ENCODE measurements at places on chromosomes 12 and 14.

DNA sequence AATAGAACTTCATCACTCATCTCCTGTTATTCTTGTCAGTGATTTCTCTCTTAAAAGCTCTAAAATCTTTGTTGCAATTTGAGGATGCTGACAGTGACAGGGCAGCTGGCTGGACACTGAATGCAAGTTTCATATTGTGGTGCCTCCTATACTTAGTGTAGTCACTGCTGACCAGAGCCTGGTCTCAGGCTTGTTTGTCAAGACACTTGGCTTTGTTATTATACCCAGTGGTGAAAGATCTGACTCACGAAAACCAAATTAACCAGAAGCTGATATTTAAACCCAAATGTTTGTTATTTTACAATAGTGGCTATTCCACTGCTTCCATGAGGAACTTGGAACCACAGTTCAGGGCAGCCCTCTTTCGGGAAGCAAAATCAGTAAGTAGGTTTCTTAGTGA, 42.8 kb downstream of the RPGRIP1 start:
- DNase-seq = no peak

DNA sequence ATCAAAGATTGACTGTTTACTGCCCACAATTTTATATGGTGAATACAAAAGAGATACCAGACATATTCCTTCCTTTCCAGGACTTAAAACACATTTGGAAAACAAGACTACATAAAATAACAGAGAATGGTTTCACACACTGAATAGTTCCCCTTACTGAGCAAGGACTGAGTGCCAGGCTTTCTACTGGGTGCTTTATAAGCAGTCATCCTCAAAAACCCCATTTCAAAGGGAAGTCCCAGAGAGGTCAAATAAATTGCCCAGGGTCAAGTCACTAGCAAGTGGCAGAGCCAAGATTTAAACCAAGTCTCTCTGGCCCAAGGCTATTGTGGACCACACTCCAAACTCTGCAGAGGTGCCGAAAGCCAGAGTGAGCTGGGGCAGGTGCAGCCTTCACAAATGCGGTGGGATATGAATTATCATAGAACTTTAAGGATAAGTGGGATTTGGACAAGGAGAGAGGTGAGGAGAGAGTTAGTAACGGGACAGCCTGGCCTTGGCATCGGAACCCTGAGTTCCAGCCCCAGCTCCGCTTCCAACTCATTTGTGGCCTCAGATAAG, 9.1 kb upstream of the RPAP3 start:
- DNase-seq = no peak

DNA sequence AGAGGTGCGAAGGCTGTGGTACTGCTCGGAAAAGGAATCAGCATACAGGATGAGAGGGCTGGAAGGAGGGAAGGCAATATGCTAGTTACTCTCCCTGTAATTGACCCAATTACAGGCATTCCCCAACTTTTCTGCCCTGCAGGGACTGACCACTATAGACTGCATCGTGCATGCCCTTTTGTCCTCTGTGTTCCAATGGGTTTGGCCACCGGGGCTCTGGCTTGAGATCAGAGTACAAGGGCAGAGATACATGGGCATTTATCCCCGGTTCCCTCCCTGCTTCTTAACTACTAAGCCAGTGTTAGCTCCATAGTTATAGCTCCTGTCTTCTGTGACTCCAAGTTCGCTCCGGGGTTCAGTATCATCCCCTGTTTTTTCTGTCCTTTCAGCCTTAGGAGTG, 59.7 kb downstream of the GTF2A1 start:
- DNase-seq = no peak

- DNase-seq = peak; percentile 35
These were observed 1.5 kb downstream of the KDM2B start for GRCh38 chr12:121579190-121579791.

- no peak for DNase-seq
These were observed 21.7 kb upstream of the PLBD1 start for GRCh38 chr12:14589169-14590004.

DNA sequence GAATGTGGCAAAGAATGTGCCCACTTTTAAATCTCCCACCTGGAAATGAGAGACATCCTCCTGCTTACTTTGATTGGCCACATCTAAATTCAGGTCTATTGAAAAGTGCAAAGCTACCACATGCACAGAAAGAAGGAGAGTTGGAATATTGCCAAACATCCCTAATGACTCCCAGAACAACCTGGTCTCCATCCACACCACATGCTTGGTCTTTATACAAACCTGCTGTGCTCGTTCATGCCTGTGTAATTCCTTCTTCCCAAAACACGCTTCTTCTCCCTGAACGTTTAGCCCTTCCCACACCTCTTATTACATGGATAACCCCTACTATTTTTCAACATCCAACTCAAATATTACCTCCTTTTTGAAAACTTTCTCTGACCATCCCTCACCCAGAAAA, 66.2 kb upstream of the BCL2L14 start:
- no peak for DNase-seq

- DNase-seq = no peak
These were observed 6.8 kb downstream of the TTC8 start for GRCh38 chr14:88831284-88831683.

DNA sequence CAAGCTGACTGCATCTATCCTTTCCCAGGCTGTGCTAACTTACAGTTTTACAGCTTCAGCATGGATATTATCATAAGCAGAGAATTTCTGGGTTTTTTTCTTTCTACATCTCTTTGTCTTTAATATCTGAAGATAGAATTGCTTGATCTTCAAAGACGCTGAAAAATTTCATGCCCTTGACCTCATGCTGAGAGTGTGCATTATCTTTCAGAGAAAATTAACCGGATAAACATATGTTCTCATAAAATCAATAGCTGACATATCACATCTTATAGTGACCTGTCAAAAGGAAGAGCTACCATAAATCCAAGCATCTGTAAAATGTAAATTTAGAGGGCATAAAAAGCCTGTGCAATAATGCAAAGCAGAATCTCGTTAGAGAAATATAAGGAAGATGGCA, 1704.1 kb upstream of the FLRT2 start:
- DNase-seq = no peak

- DNase-seq = no peak
These were observed 71.4 kb downstream of the AKAP6 start for GRCh38 chr14:32400480-32400879.

GRCh38 chr12:53483225-53483978, 15.9 kb downstream of the MAP3K12 start:
- no peak for DNase-seq

- DNase-seq = no peak
These were observed 436.8 kb downstream of the BCL11B start for GRCh38 chr14:98835051-98835824.

- DNase-seq = no peak
These were observed 250.4 kb upstream of the SEL1L start for GRCh38 chr14:81784084-81784483.

DNA sequence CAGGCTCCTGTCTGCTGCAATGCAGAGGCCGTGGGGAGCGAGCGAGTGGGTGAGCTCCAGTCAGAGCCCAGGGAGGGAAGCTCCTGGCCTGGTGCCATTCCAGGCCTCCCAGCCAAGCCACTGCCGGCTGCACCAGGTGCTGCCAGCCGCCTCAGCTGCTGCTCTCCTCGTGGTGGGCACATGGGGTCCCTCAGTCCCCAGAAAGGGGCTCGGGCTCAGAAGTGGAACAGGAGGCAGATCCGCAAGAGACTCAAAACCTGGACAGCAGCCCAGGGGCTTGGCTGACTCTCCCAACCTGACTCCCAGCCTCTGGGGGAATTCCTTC, 2.4 kb downstream of the ABCB9 start:
- no peak for DNase-seq

DNA sequence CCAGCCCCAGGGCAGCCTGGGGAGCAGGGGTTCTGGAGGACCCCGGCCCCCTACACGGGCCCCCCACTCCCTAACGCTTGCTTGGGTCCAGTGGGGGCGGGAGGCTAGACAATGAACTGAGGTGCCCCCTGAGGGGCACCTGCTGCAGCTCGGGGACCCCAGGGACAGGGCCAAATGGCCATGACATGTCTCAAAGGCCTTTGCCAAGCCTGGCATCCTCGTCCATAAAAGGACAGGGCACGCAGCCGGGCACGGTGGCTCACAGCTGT, 11.7 kb upstream of the C14orf180 start:
- no peak for DNase-seq

DNA sequence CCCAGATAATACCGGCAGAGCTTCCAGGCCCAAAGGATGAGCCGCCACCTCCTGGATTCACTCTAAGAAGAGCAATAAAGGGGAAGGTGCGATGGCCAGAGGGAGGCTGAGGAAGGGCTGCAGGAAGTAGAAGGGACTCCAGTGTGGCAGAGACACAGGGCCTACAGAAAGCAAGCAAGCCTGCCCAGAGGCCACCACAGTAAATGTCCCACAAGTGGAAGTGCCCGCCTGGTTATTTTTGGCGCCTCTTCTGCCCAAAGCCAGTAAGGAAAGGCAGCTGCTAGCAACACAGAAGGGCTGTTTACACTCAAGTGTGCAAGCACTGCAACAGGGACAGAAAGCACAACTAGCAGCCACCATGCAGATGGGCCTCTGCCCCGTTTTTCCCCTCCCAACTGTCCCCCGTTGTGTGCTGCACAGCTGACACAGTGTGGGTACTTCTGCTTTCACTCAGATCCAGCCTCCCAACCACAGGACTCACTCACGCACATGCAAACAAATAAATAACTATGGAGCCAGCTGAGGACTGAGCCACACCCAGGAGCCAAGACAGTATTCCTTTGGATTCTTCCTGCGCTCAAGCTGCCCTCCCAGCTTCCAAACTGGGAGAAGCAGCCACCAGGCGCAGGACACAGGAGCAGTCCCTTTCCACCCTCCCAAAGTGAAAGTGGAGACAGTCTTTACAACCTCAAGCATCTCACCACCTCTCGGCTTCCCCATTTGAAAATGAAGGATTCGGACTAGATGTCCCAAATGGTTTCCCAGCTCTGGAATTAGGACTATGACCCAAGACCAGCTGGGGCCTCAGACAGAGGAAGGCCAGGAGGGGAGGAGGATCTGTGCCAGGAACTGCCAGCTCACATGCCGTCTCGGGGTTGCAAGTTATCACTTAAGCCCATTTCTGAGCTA, 40.0 kb upstream of the PNMA1 start:
- DNase-seq = no peak

- DNase-seq = no peak
These were observed 411.1 kb upstream of the MDGA2 start for GRCh38 chr14:48086516-48086915.

DNA sequence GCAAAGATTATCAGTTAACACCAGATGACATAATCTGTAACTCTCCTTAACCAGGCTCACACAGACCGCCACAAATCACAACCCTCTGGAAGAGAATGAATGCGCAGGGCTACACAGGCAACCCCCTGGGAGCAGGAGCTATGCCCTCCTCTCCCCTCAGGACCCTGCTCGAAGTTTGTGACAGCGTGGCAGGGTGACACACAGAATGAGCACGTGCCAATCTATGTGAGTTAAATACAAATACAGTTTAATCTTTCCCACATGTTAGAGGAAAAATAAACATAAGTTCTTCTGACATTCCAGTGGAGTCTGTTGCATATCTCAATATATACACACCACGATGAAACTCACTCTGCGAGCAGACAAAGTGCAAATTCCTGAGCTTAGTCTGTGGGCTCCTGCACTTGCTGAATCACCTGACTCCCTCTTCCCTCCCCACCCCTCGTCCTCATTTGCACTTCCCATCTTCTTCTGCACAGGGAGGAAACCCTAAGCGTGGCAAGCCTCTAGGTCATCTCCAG, 37.6 kb downstream of the BCAT1 start:
- DNase-seq = no peak

DNA sequence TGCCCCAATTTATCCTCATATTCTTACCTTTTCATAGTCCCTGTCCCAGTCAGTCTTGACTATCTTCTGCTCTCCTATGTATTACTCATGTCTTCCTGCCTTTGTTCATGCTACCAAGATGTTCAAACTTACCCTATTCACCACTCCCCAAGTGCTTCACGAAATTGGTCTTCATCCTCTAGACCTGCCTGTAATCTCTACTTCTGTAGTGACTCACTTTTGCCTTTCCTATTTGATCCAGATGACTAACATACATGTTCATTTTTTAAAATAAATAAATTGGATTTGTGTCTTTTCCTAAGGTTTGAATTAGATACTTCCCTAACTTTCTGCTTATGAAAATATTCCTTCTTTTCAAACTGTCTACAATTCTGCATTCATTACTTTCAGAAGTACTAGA, 107.7 kb upstream of the PPM1H start:
- no peak for DNase-seq

GRCh38 chr12:130547480-130548155, 168.5 kb downstream of the RIMBP2 start:
- DNase-seq = no peak

DNA sequence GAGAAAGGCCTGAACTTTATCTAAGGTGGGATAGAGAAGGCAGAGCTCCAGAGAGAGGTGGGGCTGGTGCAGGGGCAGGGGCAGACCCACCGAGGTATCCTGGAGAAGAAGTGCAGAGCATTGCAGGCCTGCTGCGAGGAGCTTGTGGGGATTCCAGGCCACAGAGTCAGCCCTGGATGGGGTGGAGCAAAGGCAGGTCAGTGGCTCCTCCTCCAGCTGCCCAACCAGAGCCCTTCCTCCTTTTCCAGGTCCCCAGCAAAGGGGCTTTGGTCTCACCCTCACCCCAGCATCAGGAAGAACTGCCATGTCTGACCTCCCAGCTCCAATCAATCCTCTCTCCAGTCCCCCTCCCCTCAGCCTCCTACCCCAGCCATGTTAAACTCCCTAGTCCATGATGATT, 19.8 kb upstream of the ZNF740 start:
- no peak for DNase-seq

GRCh38 chr12:129127211-129127610, 273.9 kb downstream of the GLT1D1 start:
- DNase-seq = no peak

DNA sequence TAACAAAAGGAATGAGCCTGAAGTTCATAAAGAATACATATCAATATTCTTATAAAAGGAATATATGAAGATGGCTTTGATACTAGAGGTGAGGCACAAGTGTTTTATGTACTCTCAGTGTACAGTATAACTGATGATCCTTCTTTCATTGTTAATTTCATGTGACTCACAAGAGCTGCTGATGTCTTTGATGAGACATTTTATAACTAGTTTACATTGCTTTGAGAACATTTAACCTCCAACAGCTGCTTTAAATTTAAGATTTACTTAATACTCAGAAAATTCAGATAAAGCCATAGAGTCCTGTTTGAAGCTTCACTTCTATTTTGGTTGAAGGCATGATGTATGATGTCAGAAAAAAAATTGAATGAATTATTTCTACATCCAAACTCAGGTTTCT, 59.8 kb downstream of the WASHC4 start:
- DNase-seq = no peak

DNA sequence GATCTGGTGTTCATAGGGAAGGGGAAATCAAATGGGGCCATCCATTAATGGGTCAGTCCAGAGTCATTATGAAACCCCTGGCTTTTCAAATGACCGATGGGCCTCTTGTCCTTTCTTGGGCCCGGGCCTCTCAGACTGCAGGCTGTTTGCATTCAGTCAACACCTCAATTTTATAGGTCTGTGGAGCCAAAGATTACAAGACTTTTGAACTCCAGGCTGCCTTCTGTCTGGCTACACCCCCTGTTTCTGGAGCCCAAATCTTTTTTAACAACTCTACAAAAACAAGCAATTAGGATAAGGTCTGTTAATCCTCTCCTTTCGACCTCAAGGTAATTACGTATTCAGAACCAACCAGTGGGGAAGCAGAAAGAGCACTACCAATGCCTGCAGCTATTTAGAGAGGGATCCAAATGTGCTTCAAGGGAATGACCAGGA, 35.6 kb downstream of the DUSP6 start:
- peak; percentile 19 for DNase-seq

- DNase-seq = no peak
These were observed 5.9 kb downstream of the GPR84 start for GRCh38 chr12:54358191-54358944.

Data from HEK293T (cell line).